Breast epithelium (tissue), 4 donors: ENCODE measurements at places on chromosomes 2 and 18.

DNA sequence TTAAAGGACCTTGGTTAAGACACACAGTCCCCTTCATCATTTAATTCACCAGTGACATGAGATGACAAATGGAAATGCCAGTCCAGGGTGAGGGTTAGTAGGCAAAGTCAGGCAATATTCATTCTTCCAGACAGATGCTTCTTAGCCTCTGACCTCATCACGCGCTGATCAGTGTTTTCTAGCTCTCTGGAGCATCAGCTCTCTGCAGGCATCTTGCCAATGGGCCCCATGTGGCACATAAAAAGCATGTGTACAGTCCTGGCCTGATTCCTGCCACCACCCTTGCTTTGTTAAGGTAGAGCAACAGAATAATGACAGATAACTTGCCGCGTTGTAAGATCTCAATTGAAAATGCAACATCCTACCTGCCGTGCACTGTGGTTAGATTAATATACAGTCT is 20.3 kb upstream of the NPAS2 start:
- DNase-seq: no peak
- H3K4me1 ChIP-seq: peaks cover 6% of the 10 kb centered on the region
- H3K27ac ChIP-seq: no peak overlapping the region
- no peaks in the 10 kb centered on the region for H3K36me3 ChIP-seq
- no peaks in the 10 kb centered on the region for H3K27me3 ChIP-seq

- H3K4me1 ChIP-seq: no peaks in the 10 kb centered on the region
- DNase-seq: no peak
- H3K36me3 ChIP-seq: no peaks in the 10 kb centered on the region
- no peak overlapping the region for H3K27ac ChIP-seq
- no peaks in the 10 kb centered on the region for H3K27me3 ChIP-seq
Measured at GRCh38 chr18:32823226-32823625, 50.4 kb upstream of the KLHL14 start.

DNA sequence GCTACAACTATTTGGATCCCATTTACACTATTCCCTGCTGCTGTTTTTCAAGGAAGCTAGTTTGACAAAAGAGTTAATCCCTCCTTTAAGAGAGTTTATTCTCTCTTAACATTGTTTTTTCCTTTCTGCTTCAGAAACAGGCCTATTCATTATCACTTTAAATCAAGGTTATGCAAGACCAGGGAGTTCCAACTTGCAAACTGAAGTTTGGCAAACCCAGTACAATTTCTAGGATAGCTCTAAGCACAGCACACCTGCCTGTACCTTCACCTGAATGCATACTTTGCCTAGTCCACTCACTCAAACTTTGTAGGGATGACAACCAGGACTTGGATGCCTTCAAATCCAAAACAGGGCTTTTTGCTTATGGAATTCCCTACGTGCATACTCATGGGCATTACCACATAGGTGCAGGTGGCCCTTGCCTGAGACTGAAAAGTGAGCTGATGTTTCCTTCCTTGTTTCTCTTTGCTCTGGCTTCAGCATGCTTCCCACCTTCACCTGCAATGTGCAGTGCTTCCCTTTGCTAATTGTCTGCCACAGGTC is 193.8 kb upstream of the MMADHC start:
- H3K4me3 ChIP-seq: no peak overlapping the region
- no peaks in the 10 kb centered on the region for H3K27me3 ChIP-seq
- no peak overlapping the region for H3K27ac ChIP-seq
- no peaks in the 10 kb centered on the region for H3K36me3 ChIP-seq
- no peaks in the 10 kb centered on the region for H3K4me1 ChIP-seq
- DNase-seq: no peak

- no peaks in the 10 kb centered on the region for H3K36me3 ChIP-seq
- no peaks in the 10 kb centered on the region for H3K4me1 ChIP-seq
- no peaks in the 10 kb centered on the region for H3K27me3 ChIP-seq
- H3K27ac ChIP-seq: no peak overlapping the region
Measured at GRCh38 chr2:50344509-50345106, 687.3 kb downstream of the NRXN1 start.

GRCh38 chr2:177024765-177025164 is 187.8 kb upstream of the HNRNPA3 start:
- DNase-seq: no peak
- no peak overlapping the region for H3K4me3 ChIP-seq
- no peaks in the 10 kb centered on the region for H3K4me1 ChIP-seq

DNA sequence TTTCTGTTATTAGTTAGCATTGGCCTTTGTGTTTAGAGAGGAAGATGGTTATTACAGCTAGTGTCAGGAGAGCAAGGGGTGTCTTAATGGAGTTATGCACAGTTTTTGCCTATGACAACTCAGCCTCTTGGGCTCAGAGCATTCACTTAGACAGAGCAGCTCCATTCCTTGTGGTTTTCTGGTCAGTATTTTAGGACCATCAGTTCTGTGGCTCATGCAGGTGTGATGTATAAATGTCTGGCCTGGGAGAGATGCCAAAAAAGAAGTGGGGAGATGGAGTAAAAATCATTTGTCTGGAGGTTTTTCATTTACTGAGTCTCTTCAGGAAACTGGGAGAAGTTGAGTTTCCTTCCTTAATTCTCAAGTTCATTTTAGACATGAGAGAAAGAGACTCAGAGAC is 79.7 kb downstream of the PRKCE start:
- DNase-seq: no peak
- H3K36me3 ChIP-seq: no peaks in the 10 kb centered on the region
- H3K4me1 ChIP-seq: no peaks in the 10 kb centered on the region
- no peak overlapping the region for H3K27ac ChIP-seq
- no peaks in the 10 kb centered on the region for H3K27me3 ChIP-seq
- no peak overlapping the region for H3K4me3 ChIP-seq

DNA sequence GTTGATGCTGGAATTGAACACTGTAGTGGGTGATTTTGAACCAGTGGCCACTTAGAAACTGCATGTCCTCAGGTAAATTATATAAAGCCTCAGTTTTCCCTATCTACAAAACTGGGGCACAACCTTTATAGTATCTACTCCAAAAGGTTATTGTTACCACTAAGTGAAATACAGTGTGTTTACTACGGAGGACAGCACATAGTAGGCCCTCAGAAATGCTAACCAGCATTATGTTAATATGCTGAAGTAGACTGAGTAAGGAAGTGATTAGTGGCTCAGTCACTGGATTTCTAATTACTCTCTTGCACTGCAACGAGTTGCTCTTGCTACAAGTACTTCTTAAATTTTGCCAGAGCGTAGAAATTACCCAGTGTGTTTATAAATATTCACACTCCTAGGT is 139.5 kb downstream of the HAUS1 start:
- no peaks in the 10 kb centered on the region for H3K4me1 ChIP-seq
- H3K4me3 ChIP-seq: no peak overlapping the region
- no peaks in the 10 kb centered on the region for H3K36me3 ChIP-seq
- no peaks in the 10 kb centered on the region for H3K27me3 ChIP-seq
- H3K27ac ChIP-seq: no peak overlapping the region

- DNase-seq: peak; percentile 61
- H3K27me3 ChIP-seq: no peaks in the 10 kb centered on the region
- H3K36me3 ChIP-seq: no peaks in the 10 kb centered on the region
- peak overlapping the region; percentile 54 for H3K27ac ChIP-seq
Measured at GRCh38 chr2:240320204-240320993, 115.1 kb upstream of the GPC1 start.

GRCh38 chr2:105446501-105446900 is 47.6 kb upstream of the FHL2 start:
- DNase-seq: no peak
- no peaks in the 10 kb centered on the region for H3K27me3 ChIP-seq
- H3K36me3 ChIP-seq: no peaks in the 10 kb centered on the region
- H3K4me1 ChIP-seq: no peaks in the 10 kb centered on the region
- H3K4me3 ChIP-seq: no peak overlapping the region

GRCh38 chr2:86170449-86170848 is 24.8 kb downstream of the IMMT start:
- H3K27ac ChIP-seq: no peak overlapping the region
- no peak overlapping the region for H3K4me3 ChIP-seq
- no peaks in the 10 kb centered on the region for H3K27me3 ChIP-seq

DNA sequence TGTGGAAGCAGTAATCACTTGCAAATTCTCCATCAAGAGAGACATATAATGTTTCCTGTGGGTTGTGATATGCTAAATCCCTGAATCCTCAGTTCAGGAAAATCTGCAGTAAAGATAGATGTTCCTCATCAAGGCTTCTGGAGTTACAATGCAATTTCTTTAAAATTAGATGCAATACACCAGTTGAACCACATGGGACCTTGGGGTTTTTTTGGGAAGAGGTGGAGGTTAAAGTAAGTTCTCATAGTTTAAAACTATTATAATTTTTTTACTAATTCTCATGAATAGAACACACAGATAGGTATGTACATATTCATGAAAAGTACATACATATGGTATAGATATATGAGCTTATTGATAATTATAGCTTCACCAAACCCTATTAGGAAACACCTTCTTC is 496.2 kb downstream of the SATB2 start:
- H3K27ac ChIP-seq: no peak overlapping the region
- no peak overlapping the region for H3K4me3 ChIP-seq
- no peaks in the 10 kb centered on the region for H3K27me3 ChIP-seq

GRCh38 chr18:56900195-56901094 is 246.4 kb upstream of the BOD1L2 start:
- no peak overlapping the region for H3K27ac ChIP-seq
- DNase-seq: no peak
- no peaks in the 10 kb centered on the region for H3K4me1 ChIP-seq
- no peaks in the 10 kb centered on the region for H3K27me3 ChIP-seq
- H3K36me3 ChIP-seq: no peaks in the 10 kb centered on the region

DNA sequence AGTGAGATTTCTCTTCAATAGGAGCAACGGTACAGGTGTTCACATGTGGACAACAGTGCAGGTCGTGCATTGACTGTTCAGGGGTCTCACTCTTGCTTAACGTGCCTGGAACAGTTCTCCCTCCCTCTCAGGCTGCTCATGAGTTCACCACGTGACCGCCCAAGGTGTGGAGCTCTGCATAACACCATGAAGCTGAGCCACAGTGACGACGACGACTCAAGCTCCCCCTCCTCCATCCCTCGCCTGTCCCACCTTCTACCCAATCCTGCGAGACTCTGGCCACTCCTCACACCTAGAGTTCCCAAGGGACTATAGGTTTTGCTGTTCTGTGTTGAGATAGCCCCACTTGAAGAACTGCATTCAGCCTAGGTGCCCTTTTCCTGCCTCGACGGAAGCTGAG is 42.8 kb downstream of the STK25 start:
- no peak overlapping the region for H3K4me3 ChIP-seq
- no peaks in the 10 kb centered on the region for H3K4me1 ChIP-seq
- no peaks in the 10 kb centered on the region for H3K36me3 ChIP-seq
- no peaks in the 10 kb centered on the region for H3K27me3 ChIP-seq

- H3K4me3 ChIP-seq: no peak overlapping the region
- H3K27me3 ChIP-seq: no peaks in the 10 kb centered on the region
- no peaks in the 10 kb centered on the region for H3K36me3 ChIP-seq
- no peaks in the 10 kb centered on the region for H3K4me1 ChIP-seq
- DNase-seq: no peak
- no peak overlapping the region for H3K27ac ChIP-seq
Measured at GRCh38 chr2:42770288-42771131, 6.6 kb upstream of the OXER1 start.

DNA sequence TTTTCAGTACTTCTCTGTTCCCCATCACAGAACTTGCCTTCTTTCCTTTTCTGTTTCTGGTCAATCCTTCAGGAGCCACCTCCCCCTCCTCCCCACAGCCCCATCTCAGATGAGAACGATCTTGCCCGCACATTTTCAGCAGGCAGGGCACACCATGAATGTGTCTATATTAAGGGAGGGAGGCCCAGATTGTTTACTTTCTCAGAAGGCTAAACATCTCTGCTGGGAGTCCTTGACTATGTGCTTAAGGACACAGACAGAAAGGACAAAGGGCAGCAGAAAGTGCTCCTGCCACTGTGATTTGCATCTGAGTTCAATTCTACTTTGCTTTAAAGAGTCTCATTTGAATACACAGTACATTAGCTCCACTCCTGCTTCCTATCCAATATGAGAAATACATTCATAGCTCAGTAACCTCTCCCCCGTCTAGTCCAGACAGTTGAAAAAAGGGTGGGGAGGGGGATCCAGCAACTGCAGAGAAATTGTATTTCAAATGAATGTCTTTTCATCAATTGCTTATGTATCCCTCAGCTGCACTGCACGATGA is 175.0 kb upstream of the PARD3B start:
- no peak overlapping the region for H3K27ac ChIP-seq
- no peak overlapping the region for H3K4me3 ChIP-seq
- no peaks in the 10 kb centered on the region for H3K36me3 ChIP-seq
- H3K27me3 ChIP-seq: no peaks in the 10 kb centered on the region

- H3K4me1 ChIP-seq: no peaks in the 10 kb centered on the region
- DNase-seq: no peak
- no peak overlapping the region for H3K4me3 ChIP-seq
Measured at GRCh38 chr2:86649119-86649947, 25.7 kb upstream of the RNF103 start.

DNA sequence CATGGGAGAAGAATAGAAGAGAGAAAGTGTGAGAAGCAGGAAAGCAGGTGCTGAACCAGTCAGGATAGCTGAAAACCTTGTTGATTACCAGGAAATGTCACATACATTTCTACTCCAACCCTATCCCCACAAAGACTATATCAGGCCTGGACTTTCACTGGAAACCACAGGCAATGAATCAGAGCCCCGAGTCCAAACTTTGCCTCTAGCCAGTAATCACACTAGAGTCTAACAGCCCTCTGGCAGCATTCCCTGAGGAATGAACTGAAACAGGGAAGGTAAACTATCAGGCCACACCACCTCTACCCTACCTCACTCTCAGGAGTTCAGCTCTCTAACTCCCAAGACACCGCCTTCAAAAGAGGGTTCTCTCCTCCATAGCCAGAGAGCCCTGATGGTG is 18.7 kb upstream of the IHH start:
- H3K27ac ChIP-seq: no peak overlapping the region
- H3K4me1 ChIP-seq: no peaks in the 10 kb centered on the region
- DNase-seq: no peak
- H3K36me3 ChIP-seq: no peaks in the 10 kb centered on the region
- H3K27me3 ChIP-seq: no peaks in the 10 kb centered on the region

DNA sequence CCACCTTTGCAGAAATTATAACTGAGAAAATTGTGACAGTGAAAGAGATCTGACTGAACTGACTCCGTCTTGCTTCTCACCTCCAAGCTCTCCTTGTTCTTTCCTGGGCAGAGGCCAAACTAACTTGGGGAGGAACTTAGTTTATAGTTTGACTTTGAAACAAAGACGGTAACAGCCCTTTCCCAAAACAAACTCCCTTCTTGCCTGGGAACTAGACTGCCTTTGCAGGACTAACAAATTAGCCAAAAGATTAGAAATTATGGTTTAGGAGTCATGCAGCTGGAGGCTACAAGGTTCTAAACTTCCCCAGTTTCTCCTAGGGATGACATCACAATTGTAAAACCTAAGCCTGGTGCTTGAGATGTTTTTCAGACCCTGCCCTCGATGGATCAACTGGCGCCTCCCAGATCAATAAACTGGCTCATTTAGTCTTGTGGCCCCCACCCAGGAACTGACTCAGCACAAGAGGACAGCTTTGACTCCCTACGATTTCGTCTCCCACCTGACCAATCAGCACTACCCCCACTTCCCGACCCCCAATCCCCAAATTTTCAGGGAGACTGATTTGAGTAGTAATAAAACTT is 137.7 kb downstream of the ALPK2 start:
- no peak for DNase-seq
- H3K36me3 ChIP-seq: no peaks in the 10 kb centered on the region
- no peak overlapping the region for H3K4me3 ChIP-seq
- no peaks in the 10 kb centered on the region for H3K27me3 ChIP-seq
- no peaks in the 10 kb centered on the region for H3K4me1 ChIP-seq
- H3K27ac ChIP-seq: no peak overlapping the region

GRCh38 chr2:101193033-101193626 is 41.9 kb upstream of the TBC1D8 start:
- DNase-seq: no peak
- no peak overlapping the region for H3K4me3 ChIP-seq
- no peaks in the 10 kb centered on the region for H3K36me3 ChIP-seq
- H3K27me3 ChIP-seq: no peaks in the 10 kb centered on the region
- no peaks in the 10 kb centered on the region for H3K4me1 ChIP-seq

- no peaks in the 10 kb centered on the region for H3K36me3 ChIP-seq
- no peak for DNase-seq
- no peak overlapping the region for H3K27ac ChIP-seq
Measured at GRCh38 chr18:63619661-63620060, 24.4 kb downstream of the SERPINB4 start.
